ENCODE measurements at places on chromosomes 6 and 20.

- no peak for DNase-seq
Measured at GRCh38 chr6:167396068-167396658, 71.3 kb downstream of the TTLL2 start.

- DNase-seq = no peak
Measured at GRCh38 chr6:110557199-110557598, 80.8 kb upstream of the SLC22A16 start.

DNA sequence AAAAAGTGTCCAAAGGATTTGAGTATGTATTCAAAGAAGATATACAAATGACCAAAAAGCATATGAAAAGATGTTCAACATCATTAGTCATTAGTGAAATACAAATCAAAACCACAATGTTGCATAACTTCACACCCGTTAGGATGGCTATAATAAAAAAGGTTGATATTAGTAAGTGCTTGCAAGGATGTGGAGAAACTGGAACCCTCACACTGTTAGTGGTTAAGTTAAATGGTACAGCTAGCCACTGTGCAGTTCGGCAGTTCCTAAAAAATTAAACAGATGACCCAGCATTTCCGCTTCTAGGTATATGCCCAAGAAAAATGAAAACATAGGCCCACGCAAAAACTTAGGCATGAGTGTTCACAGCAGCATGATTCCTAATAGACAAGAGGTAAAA, 38.6 kb downstream of the IBTK start:
- DNase-seq = no peak

DNA sequence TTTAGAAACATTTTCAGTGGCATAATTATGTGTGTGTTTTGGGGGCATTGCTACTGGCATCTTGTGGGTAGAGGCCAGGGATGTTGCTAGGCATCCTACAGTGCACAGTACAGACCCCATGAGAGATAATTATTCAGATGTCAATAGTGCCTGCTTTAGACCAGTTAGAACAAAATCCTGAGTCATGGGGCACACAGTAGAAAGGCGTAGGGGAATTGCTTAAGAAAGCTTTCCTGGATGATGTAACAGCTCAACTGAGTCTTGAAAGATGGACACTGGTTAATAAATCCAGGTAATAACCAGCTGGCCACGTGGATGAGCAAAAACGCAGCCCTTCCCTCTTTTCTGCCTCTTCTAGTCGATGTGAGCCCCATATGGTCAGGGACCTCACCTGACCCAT, 51.1 kb downstream of the KCNB1 start:
- DNase-seq = no peak

DNA sequence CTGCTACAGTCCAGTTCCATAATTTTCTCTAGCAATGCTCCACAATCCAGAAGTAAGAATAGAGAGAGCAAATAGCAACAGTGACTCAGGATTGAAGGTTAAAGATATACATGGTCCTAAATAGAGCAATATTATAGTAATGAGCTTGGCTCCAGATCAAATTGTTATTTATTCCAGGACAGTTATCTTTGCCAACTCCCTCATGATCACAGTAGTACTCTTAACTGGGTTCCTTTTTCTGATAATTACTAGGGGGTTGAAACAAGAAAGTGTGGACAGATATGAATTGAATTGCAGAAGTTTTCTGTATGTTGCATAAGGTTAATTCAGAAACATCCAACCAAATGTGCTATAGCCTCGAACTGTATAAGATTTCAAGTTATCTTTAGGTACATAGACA, 11.9 kb downstream of the FAM184A start:
- DNase-seq = no peak

DNA sequence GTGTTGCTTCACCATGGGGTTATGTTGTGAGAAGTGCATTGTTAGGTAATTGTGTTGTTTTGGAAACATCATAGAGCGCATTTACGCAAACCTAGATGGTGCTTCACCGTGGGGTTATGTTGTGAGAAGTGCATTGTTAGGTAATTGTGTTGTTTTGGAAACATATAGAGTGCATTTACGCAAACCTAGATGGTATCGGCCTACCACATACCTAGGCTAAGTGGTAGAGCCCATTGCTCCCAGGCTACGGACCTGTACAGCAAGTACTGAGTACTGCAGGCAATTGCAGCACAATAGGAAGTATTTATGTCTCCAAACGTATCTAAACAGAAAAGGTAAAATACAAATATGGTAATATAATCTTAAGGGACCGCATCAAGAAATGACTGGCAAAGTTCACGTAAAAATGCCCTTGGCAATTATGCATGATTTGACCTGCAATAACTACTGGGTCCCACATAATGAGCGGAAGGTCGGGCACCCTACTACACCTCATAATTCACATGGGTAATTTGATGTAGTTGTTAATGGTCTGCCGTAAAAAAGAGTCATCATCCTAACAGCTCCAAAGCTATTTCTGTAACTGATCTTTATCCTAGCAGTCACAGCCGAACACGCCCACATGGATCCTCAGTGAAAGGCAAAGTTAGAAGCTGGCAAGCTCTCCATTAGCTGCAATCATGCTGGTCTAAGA, 76.0 kb downstream of the RSPH3 start:
- no peak for DNase-seq

DNA sequence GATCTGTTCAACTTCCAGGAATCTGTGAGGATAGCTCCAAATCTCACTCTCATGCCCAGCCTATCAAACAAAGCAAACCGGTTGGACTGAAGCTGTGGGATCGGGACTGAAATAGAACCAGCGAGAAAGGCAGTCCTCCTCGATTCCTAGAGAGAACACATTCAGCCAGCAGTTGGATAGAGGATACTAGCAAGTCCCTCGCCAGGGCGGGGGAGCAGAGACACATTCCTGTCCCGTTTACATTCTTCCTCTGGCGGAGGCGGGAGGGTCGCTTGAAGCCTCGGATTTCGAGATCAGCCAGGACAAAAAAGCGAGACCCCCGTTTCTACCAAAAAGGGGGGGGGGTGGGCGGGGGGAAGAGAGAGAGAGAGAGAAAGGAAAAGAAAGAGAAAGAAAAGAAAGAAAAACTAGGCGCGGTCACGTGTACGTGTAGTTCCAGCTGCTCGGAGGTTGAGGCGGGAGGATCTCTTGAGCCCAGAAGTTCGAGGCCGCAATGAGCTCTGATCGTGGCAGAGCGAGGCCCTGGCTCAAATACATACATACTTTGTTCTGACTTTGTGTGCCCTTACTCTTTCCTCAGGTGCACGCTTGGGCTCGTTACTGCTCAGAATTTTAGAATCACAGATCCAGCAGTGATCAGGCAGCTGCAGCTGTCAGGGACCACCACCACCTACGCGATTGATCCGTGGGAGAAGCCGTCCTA, 19.5 kb downstream of the ZNF311 start:
- peak; percentile 89 for DNase-seq

DNA sequence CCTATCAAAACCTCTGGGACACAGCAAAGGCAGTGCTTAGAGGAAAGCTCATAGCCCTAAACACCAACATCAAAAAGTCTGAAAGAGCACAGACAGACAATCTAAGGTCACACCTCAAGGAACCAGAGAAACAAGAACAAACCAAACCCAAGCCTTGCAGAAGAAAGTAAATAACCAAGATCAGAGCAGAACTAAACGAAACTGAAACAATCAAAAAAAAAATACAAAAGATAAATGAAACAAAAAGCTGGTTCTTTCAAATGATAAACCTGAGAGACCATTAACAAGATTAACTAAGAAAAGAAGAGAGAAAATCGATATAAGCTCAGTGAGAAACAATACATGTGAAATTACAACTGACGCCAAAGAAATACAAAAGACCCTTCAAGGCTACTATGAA, 34.8 kb upstream of the RUNX2 start:
- DNase-seq = no peak

DNA sequence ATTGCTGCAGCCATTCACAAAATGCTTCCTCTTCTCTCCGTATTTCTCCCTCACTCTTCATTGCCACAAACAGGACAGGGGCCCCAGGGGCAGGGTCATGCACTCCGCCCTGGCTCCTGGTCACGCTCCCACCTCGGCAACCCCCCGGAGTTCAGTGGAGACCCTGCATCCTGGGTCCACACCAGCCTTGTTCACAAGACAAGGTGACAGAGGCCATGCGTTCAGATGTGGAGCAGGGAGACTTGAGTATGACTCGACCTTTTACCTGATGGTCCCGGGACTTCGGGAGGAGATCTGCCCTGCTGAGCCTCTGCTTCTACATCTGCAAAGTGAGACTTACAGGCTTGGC, 49.4 kb downstream of the ANKRD60 start:
- DNase-seq = no peak

- no peak for DNase-seq
Measured at GRCh38 chr6:35310265-35310831, 12.7 kb downstream of the DEF6 start.

- DNase-seq = no peak
Measured at GRCh38 chr6:148954461-148954860, 207.6 kb downstream of the UST start.

DNA sequence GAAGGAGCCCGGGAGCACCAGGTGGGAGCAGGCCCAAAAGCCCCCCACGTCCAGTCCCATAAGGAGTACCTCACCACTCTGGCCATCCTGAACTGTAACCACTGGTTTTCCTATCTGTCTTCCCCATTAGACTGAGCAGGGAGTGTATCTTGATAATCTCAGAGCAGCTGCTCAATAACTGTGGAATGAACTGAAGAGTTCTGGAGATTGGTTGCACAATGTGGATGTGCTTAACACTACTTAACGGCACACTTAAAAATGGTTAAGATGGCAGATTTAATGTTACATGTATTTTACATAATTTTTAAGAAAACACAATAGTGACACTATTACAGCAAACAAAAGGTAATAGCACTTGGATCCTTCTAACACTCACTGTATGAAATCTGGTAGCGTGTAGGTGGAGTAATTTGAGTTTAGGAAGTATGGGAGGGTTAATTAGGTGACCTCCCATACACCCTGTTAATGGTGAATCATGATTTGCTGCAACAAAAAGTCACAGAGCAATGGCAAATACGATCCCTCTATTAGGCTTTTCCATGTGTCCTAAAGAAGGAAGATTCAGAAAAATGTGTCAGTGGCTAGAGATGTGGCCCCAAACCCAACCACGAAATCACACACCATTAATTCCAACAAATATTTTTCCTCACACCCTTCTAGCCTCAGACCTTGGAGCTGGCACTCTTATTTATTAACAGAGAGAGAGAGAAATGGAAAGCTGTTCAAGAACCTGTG, 18.4 kb downstream of the TRAM2 start:
- no peak for DNase-seq

GRCh38 chr6:36580184-36580526, 14.0 kb upstream of the SRSF3 start:
- DNase-seq = no peak

GRCh38 chr20:13302647-13303450, 81.8 kb downstream of the ISM1 start:
- DNase-seq = no peak

- no peak for DNase-seq
Measured at GRCh38 chr20:35040646-35041045, 52.0 kb downstream of the TRPC4AP start.

DNA sequence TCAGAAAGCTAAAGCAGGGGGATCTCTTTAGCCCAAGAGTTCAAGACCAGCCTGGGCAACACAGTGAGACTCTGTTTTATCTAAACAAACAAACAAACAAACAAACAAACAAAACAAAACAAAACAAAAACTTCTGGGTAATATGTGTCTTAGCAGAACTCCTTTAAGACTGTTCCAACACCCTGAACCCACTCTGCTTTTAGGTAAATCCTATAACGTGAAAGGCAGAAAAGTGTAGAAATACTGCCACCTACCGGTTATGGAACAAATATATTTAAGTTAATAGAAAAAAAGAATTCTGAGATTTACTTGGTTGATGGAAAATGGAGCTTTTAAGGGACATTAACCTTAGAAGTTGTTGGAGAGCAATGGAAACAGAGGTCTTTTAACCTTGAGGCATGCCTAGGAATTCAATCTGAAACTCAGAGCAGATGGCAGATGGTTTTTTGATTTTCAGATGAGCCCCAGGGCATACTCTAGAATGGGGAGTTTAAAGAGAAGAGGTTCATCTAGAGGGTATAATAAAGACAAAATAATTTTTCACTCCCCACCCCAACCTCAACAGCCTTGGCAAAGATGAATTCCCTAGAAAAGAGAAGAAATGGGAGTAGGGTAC, 38.5 kb downstream of the SOD2 start:
- peak; percentile 34 for DNase-seq

DNA sequence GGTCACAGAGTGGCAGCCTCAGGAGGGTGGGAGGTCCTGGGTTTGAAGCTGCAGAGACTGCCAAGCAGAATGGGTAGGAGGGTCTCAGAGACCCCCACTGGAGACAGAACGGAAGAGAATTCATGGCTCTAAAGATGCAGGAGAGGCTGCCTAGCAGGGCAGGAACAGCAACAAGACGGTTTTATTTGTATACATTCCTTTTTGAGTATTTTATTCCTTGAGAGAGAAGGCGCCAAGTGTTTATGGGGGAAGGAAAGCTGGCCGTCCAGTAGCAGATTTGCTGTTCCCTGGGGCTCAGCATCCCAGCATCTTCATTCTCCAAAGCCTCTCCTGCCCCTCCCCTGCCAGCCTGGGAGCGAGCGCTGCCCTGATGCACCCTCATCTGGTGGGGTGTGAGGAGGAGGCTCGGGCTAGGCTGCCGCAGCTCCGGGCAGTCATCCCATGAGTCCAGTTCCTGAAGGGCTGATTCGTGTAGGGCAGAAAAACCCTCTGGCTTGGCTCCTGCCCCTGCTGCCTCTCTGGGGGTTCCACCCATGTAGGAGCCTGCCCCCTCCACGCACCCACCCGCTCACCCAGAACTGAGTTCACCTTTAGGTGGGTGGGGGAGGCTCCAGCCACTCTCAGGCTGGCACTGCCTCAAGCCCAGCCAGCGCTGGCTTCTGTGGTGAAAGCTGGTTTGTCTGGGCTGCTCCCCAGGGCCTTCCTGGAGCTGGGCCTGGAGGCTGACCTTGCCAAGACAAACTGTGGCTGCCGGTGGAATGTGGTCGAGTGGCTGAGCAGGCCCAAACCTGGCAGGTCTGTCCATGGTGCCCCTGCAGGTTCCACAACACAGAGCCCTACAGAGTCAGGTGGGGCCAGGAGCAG, 32.4 kb downstream of the CPXM1 start:
- no peak for DNase-seq

- DNase-seq = no peak
Measured at GRCh38 chr6:40338306-40338705, 248.9 kb downstream of the LRFN2 start.

GRCh38 chr6:83119742-83120300, 52.4 kb downstream of the DOP1A start:
- DNase-seq = no peak

DNA sequence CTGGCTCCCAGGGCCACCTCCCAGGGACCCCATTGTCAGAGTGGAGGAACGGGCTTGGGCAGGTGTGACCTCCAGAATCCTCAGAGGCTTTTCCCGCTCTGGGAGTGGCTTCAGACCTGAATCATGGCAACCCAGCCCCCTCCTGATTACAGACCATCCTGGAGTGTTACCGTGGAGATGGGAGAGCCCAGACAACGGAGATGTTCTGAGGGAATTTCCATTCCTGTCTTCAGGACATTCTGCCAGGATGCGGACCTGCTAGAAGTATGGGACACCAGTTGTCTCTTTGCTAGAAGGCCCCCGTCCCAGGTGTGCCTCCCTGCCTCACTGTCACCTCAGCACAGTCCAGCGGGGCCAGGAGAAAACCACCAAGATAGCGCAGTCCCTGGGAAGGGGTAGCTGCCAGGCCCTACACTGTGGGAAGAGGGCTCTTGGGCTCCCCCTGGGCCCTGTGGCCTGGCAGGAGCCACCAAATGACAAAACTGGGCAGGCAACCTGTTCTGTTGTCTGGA, 109.9 kb downstream of the PSMB1 start:
- no peak for DNase-seq

GRCh38 chr20:29319725-29320124, 1937.7 kb upstream of the DEFB115 start:
- DNase-seq = no peak

- DNase-seq = no peak
Measured at GRCh38 chr6:90530882-90531281, 56.0 kb downstream of the MAP3K7 start.

- DNase-seq = peak; percentile 93
Measured at GRCh38 chr6:47247227-47247797, 62.4 kb downstream of the TNFRSF21 start.
